ENCODE measurements at places on chromosomes 12 and 14.

DNA sequence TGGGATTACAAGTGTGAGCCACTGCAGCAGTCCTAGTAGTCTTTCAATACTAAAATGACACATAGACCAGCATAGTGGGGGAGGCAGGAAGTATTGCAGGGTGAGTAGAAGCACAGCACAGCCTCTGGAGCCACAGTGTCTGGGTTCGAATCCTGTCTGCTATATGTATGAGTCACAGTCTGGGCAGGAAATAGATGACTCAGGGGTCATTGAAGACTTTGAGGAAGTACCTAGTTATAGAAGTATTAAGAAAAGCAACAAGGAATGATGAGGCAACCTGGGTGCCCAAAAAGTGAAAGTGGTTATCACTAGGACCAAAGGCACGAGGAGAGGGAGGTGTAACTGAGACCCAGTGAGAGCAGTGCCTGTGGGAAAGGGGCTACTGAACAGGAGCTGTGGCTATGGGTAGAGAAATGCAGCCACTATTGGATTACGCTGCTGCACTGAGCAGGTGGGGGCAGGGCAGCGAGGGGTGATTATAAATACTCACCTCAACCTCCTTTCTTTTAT is 124.0 kb downstream of the PDE3A start:
- DNase-seq: peak; percentile 43

DNA sequence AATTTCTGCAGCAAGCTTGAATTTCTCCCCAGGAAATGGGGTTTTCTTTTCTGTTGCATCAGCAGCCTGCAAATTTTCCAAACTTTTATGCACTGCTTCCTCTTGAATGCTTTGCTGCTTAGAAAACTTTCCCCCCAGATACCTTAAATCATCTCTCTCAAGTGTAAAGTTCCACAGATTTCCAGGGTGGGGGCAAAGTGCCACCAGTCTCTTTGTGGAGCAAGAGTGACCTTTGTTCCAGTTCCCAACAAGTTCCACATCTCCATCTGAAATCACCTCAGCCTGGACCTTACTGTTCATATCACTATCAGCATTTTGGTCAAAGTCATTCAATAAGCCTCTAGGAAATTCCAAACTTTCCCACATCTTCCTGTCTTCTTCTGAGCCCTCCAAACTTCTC is 241.6 kb upstream of the TMTC1 start:
- no peak for DNase-seq

DNA sequence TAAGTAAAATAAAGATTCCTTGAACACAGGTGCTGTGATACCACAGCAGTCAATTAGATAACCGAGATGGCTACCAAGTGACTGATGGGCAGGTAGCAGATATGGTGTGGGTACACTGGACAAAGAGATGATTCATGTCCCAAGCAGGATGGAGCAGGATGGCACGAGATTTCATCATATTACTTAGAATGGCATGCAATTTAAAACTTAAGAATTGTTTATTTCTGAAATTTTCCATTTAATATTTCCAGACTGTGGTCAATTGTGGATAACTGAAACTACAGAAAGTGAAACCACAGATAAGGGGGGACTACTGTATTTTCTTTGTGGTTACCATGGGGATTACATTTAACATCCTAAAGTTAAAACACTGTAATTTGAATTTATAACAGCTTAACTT is 7.5 kb upstream of the ZFP36L1 start:
- DNase-seq: no peak

DNA sequence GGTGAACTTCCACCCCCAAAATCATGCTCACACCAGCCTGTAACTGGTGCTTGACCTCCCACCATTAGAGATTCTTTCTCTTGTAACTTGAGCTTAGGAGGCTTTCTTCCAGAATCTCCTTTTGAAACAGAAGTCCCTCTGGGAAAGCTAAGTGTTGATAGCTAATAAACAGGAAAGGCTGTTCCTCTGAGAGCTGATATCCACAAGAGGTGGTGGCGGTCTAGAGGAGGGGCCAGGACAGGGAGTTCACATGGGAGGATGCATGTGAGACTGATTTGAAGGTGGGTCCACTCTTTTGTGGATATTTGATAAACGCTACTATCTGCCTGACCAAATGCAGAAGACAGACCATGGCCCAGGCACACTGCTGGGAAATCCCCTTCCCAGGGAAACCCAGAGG is 10.2 kb upstream of the PRMT8 start:
- no peak for DNase-seq

DNA sequence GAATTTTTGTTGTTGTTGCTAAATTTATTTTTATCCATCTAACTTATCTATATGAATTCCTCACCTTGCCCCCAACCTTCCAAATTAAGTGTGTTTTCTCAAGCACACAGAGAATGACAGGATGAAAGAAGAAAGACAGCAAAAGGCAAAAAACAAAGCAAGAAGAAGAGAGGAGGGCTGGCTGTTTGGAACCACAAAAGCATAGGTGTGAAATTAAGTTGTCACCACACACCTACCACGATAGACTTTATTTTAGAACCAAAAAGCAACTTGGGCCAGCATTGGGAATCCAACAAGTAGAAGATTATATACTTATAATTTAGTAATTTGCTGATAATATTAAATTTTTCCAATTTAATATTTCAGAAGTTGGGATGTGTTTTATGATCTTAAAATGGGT is 58.7 kb upstream of the REP15 start:
- no peak for DNase-seq

- DNase-seq: no peak
Observed at GRCh38 chr14:77092676-77093075, 5.4 kb upstream of the CIPC start.

DNA sequence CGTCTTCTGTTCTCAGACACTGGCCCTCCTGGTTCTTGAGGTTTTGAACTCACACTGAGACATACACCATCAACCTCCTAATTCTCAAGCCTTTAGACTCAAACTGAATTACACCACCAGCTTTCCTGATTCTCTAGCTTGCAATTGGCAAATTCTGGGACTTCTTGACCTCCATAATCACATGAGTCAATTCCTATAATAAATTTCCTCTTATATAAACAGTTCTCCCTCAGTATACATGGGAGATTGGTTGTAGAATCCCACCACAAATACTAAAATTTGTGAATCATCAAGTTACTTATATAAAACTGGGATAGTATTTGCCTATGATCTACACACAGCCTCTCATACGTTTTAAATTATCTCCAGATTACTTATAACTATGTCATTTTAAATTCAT is 162.2 kb downstream of the DIO2 start:
- no peak for DNase-seq

GRCh38 chr12:33988197-33988805 is 34.0 kb upstream of the ALG10 start:
- DNase-seq: no peak

DNA sequence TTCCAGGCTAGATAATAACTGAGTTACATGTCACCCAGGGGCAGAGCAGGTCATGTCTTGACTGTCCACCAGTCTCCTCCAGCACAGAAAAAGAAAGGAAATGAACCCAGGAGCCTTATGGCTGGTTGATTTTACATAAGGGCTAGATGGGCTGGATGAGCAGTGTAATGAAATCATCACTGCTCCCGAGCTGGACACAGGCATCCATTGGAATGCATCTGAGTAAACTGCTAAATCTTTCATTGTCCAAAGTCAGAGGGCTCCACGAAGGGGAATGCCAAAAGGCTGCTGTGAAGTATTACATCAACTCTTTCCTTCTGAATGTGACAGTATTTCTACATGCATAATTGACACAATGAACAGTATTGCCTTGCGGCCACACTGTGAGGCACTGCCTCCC is 30.1 kb upstream of the TSPAN11 start:
- DNase-seq: no peak

GRCh38 chr12:2234091-2234490 is 181.3 kb downstream of the CACNA1C start:
- no peak for DNase-seq
